Vein endothelial cell (primary cell): ENCODE measurements at places on chromosomes 11 and 22. TPM values are rescaled to one million over a fixed set of nuclear protein-coding genes. Genes with fewer than 3 reads are reported as not detected.

Gene P2RY6
- total RNA-seq = 0.29 and 0.33 TPM in 2 replicates

Gene NUP50
- 54.5 and 86.7 TPM in 2 replicates for total RNA-seq

Gene BRD1
- 26.9 and 28.4 TPM in 2 replicates for total RNA-seq

Gene TMPRSS4
- not detected in 2 replicates for total RNA-seq

Gene PARVA
- 55.5 and 58.3 TPM in 2 replicates for total RNA-seq

Gene TSSK2
- not detected in 2 replicates for total RNA-seq

Gene SCGB1C1
- not detected in 2 replicates for total RNA-seq

Gene DMC1
- total RNA-seq = 0.33 and 0.96 TPM in 2 replicates

Gene MUC5AC
- not detected in 2 replicates for total RNA-seq

Gene KRTAP5-8
- not detected in 2 replicates for total RNA-seq

Gene MS4A3
- total RNA-seq = not detected in 2 replicates

Gene PTS
- 23.5 and 37.3 TPM in 2 replicates for total RNA-seq

Gene TYR
- 0.29 TPM in 1 of 2 replicates, not detected in the other for total RNA-seq

Gene CARD10
- total RNA-seq = 34.4 and 43.8 TPM in 2 replicates

Gene NFAM1
- not detected in 2 replicates for total RNA-seq

Gene C1QTNF5
- total RNA-seq = 79.7 and 111 TPM in 2 replicates
